A549 treated with CORT108297 at 1 μM for 4 hours (cell line): ENCODE measurements at places on chromosomes 1 and 21. TPM values are rescaled to one million over a fixed set of nuclear protein-coding genes. Genes with fewer than 3 reads are reported as not detected.

CYYR1 gene
- total RNA-seq, result not detected in 5 replicates

LPAR3 gene
- total RNA-seq, result 0.22 to 0.62 TPM (median 0.26 TPM) in 5 replicates

TNFRSF1B gene
- total RNA-seq, result 0.21 to 0.47 TPM (median 0.35 TPM) in 5 replicates

FAAH gene
- total RNA-seq, result 0.74 to 1.1 TPM (median 0.89 TPM) in 5 replicates
